Amniotic stem cell (primary cell): ENCODE measurements at places on chromosomes 13 and 19.
A peak's percentile ranks its signal among the peaks of the same experiment; 100 is the strongest.

DNA sequence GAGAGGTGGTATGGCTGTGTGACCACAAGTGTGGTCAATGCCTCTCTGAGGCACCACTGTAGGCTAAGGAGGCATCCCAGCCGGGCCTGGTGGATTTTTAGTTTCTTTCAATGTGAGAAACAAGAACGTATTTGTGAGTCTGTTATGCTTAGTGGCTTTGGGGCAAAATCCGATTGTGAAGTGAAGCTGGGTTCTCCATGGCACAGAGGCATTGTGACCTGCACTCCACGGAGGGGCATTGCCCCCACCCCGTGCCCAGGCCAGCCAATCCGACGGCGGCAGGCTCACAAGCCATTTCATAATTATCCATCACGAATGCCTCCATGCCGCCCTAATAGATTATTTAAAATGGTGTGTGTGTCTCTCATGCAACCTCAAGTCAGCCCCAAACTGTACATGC is 151.6 kb downstream of the ZNF536 start:
- no peak for DNase-seq

DNA sequence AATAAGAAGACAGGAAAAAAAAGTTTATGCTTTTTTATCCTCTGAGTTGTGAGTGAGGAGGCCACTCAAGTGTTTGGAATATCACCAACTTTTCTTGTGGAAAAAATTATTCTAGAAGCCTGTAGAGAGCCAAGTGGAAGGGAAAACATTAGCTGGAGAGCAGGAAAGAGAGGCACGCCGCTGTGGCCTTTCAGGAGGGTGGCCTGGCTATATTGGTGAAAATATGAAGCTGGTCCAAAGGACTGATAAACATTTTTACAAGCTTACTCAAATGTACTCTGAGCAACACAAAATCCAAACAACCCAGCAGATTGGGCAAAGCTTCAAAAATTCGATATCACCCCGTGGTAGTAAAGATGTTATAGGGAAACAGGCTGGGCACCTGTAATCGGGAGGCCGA is 2.3 kb upstream of the EIF3G start:
- DNase-seq: peak; percentile 16

GRCh38 chr13:89205856-89206520 is 1534.8 kb downstream of the SLITRK5 start:
- no peak for DNase-seq

DNA sequence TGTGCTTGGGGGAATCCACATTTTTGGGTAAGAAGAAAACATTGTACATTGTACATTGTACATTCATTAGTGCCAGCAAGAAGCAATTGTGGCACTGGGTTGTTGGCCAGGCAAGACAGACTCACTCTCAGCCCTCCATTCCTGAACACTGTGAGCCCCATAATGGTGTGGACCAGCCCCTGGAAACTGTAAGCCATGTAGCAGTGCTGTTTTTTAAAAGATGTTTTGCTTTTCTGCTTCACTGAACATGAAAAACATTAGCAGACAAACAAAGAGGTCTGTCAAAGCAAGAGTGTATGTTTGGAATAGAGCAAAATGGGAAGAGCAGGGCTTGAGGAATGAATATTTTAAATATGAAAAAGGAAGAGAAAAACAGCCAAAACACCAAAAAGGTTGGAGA is 39.1 kb upstream of the IL17D start:
- no peak for DNase-seq

- peak; percentile 93 for DNase-seq
These were observed 10.5 kb upstream of the SMG9 start for GRCh38 chr19:43765109-43765876.

DNA sequence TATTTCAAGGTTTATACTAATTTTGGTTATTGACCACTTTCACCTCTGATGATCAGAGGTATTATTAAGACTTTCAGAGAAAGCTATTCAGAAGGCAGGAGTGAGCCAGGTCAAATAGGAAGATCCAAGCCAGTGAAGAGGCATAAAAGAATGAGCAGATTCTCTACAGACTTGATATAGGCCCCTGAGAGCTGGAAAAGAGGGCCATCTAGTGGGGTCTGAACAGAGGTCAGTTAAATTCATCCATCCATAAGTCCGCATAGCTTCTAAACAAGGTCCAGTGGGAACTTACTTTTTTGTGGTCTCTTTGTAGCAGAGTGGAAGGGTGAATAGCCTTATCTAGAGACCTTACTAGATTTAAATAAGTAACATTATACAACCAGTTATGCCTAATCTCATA is 126.6 kb upstream of the UFM1 start:
- DNase-seq: no peak

GRCh38 chr13:44540761-44541434 is 35.2 kb downstream of the TSC22D1 start:
- DNase-seq: no peak

GRCh38 chr19:49290517-49290916 is 34.5 kb downstream of the SLC6A16 start:
- DNase-seq: no peak

DNA sequence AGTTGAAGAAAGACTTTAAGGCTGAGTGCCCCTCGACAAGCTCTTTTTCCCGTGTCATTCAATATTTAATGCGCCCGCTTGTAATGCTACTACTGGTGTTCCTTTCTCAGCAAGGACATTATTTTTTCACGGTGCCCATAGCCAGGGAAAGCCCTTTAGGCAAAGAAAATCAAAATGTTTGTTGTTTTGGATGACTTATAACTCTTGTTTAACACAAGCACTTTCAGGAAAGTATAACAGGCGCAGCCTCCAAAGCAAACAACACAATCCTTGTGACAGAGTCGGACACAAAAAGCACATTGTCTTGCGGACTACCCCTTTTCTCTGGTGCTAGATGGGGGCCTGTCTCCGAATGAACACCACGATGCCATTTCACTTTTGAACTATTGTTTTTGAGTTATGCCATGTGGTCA is 12.4 kb downstream of the ZIC5 start:
- DNase-seq: no peak

- DNase-seq: peak; percentile 81
These were observed at the start of gene SUPT20H for GRCh38 chr13:37058910-37059847. SUPT20H (minus strand) TSS chr13:37059688; CDS start chr13:37051490, 8,198 bp downstream.

DNA sequence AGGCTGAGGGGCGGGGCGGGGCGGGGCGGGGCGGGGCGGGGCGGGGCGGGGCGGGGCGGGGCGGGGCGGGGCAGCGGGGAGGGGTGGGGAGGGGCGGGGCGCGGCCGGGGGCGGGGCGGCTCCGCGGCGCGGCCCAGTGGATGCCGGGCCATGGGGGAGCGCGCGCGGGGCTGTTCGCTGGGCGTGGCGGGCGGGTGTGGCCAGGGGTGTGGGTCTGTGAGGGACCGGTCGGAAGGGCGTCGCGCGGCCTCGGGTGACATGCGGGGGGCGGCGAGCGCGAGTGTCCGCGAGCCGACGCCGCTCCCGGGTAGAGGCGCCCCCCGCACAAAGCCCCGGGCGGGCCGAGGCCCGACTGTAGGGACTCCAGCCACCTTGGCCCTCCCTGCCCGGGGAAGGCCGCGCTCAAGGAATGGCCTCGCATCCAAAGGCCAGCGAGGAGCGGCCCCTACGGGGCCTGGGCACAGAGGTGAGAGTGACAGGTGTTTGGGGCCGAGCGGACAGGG is at the start of gene ZFP28:
Gene ZFP28 (plus strand): TSS at position 188 of the 503 bp plus-strand sequence. CDS start 71 bp downstream, at position 259.
- no peak for DNase-seq

DNA sequence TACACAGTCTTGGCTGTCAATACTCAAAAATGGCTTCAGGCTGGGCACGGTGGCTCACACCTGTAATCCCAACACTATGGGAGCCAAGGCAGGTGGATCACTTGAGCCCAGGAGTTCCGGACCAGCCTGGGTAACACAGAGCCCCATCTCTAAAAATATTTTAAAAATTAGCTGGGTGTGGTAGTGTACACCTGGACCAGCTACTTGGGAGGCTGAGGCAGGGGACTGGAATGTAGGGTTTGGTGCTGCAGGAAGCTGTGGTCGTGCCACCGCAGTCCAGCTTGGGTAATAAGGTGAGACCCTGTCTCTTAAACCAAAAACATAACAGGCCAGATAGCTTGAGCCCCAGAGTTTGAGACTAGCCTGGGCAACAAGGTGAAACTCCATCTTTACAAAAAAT is 6.7 kb upstream of the CHERP start:
- DNase-seq: no peak

DNA sequence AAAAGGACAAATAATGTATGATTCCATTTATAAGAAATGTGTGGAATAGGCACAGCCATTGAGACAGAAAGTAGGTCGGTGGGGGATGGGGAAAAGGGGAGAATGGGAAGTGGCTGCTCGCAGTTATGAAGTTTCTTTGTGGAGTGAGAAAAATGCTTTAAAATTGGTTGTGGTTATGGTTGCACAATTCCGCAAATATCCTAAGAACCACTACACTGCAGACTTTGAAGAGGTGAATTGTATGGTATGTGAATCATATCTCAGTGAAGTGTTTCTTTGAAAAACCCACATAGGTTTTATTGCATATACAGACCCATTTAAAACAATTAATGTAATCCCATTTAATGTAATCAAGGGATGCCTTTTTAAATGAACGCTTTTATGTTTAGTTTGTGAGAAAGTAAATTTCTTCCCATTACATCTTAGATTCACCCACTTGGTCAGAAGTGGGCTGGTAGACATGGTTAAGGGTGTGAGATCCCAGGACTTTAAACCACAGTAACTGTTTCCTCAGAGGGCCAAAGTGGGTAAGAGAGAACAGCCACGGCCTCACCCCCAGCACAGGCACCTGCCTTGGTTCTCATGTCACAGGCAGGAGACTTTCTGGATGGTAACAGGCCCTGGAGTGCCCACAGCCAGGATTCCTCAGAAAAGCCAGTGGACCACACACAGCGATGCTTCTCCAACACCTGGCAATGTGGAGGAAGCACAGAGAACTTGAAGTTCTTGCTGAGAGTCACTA is 119.3 kb upstream of the GJB6 start:
- DNase-seq: no peak

DNA sequence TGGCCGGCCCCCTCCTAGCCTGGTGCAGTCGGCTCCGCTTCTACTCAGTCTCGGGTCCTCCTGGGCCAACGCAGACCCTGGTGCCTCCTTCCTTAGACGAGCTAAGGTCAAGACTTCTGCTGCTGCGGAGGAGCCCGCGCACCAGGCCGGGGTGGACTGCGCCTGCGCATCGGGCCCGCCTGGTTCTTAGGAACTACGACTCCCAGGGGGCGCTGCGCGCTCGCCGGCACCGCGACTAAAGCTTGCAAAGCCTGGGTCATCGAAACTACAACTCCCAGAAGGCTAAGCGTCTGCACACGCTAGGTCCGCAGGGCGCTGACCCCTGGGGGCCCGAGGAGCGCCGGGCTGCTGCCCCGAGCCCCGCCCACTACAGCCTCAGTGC is at the start of gene ZNF835:
Gene ZNF835 (minus strand): TSS at position 145 of the 382 bp plus-strand sequence. CDS start 6,559 bp downstream, outside the sequence.
- DNase-seq: no peak

- DNase-seq: peak; percentile 83
These were observed 303.4 kb downstream of the SPRY2 start for GRCh38 chr13:80037505-80037888.

- DNase-seq: no peak
These were observed 347.2 kb downstream of the ZNF536 start for GRCh38 chr19:30719189-30719998.

DNA sequence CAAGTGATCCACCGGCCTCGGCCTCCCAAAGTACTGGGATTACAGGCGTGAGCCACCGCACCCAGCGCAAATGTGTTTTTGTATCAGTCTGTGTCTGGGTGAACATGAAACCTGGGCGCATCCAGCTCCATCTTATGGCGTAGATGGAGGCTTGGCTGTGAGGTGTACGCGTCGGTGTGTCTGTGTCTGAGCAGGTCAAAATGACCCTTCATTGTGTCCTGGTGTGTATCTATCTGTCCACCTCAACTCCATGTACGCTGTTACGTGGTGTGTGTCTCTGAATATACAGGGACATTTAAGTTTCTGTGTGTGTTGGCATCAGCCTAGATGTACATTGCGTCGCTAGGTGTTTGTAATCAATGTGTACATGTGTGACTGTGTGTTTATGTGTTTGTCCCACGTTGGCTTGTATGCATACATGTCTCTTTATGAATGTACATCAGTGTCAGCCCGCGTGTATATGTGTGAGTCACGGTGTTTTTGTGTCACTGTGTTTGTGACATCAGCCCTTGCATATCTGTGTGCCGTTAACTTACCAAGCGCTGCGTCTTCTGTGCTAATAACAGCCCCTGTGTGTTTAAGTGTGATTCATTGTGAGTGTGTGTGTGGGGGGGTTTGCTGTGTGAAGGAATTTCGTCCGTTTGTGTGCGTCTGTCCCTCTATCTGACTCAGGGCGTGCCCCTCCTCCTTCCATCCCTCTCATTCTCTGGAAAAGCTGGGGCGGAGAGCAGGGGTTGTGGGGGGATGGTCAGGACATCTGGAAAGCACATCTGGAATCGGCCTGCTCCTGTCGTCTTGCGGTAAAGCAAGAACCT is 6.4 kb downstream of the AXL start:
- DNase-seq: peak; percentile 95

DNA sequence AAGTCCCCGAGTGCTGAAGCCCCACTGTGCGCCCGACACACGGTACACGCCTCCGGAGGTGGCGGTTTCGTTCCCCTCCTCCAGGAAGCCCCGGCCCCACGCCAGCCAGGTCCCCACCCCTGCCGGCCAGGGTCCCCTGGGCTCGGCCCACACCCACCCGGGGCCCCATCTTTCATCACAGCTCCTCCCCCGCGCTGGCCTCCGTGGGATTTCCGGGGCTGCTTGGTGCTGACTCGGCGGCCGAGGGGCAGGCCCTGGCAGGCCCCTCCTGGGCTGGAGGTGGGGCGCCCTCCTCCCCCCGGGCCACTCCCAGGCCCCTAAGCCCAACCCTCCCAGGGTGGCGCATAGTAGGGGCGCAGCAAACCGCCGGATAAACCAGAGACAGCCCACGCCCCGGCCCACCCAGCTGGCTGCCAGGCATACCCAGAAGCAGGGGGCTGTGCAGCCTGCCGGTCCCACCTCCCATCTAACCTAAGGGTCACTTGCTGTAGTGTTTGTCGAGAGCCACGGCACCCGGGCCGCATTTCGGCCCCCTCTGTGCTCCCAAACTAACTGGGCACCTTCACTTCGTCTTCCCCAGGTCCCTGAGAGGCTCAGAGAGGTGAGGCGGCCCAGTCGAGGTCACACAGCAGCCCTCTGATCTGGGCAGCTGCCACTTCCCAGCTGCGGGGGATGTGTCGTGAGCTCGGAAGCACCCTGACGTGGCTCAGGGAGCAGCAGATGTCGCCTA is 6.6 kb downstream of the ZBTB7A start:
- DNase-seq: no peak

DNA sequence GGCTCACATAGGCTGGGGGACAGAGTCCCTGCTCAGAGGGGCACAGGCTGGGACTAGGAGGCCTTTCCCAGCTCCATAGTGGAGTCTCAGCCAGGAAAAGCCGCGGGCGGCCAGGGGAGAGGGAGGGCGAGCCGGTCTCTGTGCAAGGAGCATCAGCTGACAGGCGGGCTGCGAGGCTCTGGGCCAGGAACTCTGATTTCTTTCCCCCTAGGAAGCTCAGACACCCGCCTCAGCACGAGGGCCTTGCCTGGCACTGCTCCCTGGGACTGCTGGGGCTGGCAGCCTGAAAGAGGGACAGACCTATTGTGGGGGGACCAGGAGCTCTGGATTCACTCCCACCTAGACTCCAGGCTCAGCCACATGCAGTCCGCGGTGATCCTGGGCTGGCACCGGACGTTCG is 2.2 kb upstream of the PLK5 start:
- DNase-seq: no peak
